ENCODE measurements at places on chromosomes 4 and X.
A peak's percentile ranks its signal among the peaks of the same experiment; 100 is the strongest.

DNA sequence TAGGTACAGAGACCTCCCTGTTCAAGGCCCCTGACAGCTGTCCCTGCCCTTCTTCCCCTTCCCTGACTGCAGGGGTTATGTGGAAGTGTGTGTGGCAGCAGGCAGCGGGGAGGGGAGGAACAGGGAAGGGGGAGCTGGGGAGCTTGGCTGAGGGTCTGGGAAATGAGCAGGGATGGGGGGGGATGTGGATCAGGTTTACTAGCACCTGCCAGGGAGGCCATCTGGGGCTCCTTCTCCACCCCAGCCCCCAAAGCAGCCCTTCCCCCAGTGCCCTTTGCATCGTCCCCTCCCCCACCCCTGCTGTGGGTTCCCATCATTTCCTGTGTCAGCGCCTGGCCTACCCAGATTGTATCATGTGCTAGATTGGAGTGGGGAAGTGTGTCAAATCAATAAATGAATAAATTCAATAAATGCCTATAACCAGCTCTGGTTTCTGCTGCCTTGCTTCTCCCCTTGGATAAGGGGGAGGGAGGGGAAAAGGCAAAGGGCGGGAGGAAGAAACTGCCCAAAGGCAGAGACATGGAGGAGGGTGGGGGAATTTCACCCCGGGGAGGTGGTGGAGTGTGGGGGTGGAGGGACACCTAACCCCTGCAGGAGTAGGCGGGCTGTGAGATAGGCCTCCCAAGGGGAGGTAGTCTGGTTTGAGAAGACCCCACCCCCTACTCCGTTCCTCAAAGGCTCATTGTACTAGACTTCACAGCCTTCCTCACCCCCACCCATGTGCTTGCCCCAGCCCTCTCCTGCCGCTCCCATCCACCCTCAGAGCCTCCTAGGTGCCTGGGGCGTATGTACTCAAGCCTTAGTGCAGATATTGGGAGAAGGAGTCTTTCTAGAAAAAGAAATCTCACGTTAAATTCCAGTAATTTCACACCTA lies 3.2 kb downstream of the CXorf65 start:
- DNase-seq = no peak

DNA sequence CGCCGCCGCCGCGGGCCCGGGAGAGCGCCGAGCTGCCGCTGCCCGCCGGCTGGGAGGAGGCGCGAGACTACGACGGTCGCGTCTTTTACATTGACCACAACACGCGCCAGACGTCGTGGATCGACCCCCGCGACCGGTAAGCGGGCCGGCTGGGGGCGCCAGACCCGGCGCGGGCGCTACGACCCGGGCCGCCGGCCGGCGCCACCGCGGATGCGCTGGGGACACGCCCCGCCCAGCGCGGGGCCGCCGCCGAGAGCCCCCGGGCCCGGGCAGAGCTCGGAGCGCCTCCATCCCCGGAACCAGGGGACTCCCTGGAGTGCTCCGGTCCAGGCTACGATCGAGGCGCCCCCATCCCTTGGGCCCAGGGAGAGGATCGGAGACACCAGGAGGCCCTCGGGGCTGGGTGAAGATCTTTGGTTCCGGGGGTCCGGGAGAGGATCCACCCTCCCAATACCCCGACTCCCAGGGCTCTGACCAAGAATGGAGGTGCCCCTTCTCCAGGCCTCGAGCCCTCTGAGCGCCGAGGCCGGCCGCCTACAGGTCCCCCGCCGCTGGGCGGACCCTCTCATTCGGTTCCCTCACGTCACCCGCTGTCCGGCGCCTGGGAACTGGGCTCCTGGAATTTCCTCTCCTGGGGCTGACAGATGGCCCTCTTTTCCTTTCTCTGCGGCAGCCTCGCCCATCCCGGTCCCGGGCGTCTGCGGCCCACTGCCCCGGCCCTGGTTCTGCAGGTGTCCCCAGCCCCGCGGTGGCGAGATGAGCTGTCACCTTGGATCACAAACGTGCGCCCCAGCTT lies 48.8 kb downstream of the CLDN34 start:
- DNase-seq = peak; percentile 77

DNA sequence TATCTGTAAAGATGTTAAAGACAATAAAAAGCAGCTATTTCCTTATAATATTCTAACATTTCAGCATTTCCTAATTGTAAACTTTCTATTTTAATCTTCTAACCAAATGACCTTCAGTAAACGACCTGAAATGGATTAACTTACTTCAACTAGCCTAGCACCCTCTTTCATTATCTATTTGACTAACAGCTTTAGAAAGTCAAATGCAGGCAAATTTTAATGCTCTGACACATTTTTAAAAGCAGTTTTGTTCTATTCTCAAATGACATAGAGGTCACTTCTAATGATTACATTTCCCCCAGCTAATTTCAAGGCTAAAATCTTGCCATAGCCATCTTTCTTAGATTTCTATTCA lies 41.9 kb downstream of the SLC7A11 start:
- no peak for DNase-seq

- no peak for DNase-seq
Measured at GRCh38 chr4:79513576-79513975, 105.5 kb upstream of the GK2 start.

- no peak for DNase-seq
Measured at GRCh38 chrX:39301036-39301435, 499.8 kb downstream of the MID1IP1 start.

GRCh38 chr4:173707658-173708419 lies 177.8 kb upstream of the HAND2 start:
- DNase-seq = no peak

GRCh38 chrX:45954026-45954425 lies 591.2 kb downstream of the ZNF674 start:
- no peak for DNase-seq

DNA sequence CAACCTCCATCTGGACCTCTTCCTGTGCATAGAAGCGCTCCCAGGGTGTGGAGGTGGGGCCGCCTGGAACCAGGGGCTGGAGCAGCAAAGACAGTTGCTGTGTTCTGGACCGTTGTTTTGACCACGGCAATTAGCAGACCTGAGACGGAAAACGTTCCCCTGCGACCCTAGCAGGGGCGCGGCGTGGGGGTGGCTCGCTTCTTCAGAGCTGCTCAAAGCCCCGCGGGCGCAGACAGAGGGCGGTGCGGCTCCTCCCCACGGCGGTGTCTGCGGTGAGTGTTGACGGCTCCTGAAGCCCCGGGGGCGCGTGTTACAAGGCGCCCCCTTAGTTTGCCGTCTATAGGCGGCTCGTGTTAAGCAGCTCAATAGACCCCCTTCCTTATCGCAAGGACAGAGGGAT lies 79.2 kb downstream of the TRIML1 start:
- DNase-seq = no peak

DNA sequence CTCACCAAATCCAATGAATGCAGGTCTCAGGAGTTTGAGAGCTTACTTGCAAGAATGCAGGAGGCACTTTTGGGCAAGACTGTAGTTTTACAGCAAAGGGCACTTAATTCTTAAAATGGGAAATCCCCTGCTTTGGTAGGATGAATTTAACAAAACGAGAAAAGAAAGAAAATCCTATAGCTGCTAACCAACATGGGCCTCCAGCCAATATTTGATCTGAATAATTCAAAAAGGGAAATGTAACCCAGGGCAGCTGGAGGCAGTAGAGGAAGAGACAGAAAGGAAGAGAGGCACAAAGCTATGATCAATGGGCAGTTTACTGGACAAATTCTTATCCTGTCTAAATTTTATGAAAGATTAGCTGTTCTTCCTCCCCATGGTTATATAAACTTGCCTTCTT lies 142.3 kb downstream of the SH3KBP1 start:
- DNase-seq = no peak

GRCh38 chrX:107842715-107843400 lies 17.2 kb downstream of the MID2 start:
- no peak for DNase-seq

DNA sequence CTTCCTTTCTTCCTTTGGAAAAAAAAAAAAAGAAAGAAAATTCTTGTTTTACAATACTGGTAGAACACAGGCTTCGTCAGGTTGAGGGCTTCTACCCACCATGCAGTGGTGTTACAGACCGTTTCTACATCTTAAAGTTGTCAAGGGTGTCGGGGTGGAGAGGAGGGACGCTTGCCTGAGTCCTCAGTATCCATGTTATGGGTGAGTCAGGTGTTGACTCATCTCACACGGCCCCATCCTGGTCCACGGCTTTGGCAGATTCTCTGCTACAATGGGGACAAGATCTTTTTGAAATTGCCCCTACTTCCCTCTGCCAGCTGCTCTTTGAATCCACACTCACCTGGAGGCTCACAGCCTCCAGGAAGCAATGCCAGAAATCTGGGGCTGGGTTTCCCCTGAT lies 310.3 kb upstream of the ZFP42 start:
- DNase-seq = no peak

DNA sequence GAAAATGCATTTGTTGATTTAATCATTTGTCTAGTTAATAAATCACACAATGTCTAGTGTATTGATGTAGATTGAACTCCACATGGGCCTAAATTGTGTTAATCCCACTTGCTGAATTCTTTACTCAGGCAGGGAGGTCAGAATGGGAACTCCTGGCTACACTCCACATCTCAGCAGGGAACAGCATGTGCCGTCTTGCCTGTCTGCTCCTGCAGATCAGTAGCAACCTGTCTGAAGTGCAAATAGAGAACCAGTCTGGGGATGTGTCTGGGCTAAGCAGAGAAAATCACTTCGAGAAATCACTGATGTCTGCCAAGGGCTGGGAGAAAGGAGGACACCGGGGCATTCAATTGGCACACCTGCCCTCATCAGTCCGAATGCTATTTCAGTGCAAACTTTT lies 16.5 kb upstream of the MXRA5 start:
- no peak for DNase-seq

GRCh38 chr4:140633124-140633523 lies 64.4 kb upstream of the UCP1 start:
- no peak for DNase-seq

DNA sequence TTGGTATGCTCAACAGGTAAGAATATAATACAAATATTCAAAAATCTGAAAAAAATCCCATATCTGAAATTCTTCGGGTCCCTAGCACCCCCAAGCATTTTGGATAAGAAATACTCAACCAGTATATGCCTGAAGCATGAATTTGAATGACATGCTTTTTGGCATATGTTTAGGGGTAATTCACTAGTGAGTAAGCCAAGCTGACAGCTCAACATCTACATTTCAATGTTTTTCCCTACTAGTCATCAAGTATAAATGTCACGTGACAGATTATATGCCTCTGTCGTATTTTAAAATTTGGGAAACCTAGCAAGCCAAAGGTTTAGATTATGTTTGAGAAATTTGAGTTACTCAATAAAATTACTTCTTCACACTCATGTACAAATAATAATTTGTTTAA lies 125.1 kb downstream of the FGF16 start:
- DNase-seq = no peak

DNA sequence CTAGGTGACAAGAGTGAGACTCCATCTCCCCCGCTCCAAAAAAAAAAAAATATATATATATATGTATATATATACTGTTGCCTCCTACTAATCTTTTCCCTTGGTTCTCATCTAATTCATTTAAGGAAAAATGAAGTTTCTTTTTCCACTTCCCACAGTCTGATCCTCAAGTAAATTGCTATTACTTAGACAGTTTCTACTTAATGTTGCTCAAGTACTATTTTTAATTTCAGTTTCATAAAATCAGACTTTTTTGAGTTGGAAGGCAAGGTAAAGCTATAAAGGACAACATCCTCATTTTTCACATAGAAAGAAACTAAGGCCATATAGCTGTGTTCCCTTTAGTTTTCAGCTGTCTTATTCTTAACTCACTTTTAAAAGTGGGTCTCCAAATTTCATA lies 5.8 kb downstream of the RXFP1 start:
- DNase-seq = no peak

DNA sequence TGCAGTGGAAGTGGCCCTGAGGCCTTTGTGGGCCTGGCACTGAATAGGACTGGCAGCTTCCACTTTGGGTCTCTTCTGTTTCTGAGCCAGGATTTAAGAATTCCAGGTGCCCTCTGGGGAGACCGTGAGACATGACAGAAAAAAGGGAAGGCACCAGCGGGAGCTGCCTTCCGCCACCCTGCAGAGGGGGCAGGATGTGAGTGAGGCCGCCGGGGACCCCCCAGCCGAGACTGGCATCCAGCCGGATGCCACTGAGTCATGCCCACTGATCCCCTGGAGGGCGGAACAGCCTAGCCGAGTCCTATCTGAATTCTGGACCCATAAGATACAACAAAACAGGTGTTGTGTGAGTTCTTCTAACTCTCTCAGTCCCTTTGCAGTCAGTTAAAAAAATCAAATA lies 41.3 kb downstream of the C4orf50 start:
- DNase-seq = peak; percentile 47

DNA sequence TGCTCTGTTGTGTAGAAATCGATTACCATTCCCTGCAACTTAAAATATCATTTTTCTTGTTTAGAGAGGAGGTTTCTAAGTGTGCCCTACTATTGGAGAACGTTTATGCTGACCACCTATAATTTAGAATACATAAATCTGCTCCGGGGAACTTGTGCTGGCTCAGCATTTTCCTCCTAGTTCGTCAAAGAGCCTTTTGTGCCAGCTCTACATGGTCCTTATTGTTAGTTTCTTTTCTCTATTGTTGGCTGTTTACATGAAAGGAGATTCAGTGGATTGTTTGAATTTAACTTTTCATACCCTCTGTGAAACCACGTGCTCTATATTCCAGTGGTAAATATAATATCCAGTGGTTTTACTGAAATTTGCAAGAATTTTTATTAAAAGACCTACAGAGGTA lies 53.4 kb upstream of the ATP8A1 start:
- no peak for DNase-seq

DNA sequence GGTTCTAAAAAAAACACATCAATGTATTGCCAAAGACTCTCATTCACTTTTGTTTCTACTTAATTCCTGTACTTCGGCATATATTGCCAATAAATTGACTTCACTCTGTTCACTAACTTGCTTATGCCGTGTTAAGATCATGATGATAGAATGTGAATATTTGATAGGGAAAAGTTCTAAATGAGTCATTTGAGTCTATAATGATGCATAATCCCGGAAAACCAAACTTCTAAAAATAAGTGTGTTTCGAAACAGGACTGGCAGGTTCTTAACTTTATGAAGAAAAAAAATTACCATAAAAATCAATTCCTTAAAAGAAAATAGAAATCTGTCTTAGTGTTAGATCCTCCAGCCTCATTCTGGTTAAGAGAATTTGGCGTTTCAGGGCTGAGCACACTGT lies 387.5 kb upstream of the FTHL17 start:
- no peak for DNase-seq

GRCh38 chr4:85522277-85522676 lies 47.3 kb downstream of the ARHGAP24 start:
- DNase-seq = no peak

- no peak for DNase-seq
Measured at GRCh38 chr4:70380578-70380977, 2.4 kb upstream of the SMR3B start.

DNA sequence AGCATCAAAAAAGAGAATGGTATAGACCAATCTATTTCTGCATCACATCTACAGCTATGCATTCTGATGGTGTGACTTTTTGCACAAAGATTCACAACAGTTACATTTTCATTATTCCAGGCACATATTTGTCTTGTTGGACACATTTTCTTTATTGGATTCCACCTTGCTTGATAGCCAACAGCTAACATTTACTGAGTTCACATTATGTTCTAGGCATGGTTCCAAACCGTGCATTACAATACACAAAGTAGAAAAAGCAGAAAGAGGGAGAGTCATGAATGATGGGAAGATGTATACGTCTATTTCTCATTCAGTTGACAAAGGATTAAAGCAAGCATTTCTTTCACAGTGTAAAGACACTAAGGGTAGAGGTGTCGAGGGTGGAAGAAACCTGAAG lies 22.9 kb upstream of the CLGN start:
- DNase-seq = no peak

Measured in suprapubic skin (tissue), 4 donors.